RPMI7951 (cell line): ENCODE measurements at places on chromosomes 2 and 18.

DNA sequence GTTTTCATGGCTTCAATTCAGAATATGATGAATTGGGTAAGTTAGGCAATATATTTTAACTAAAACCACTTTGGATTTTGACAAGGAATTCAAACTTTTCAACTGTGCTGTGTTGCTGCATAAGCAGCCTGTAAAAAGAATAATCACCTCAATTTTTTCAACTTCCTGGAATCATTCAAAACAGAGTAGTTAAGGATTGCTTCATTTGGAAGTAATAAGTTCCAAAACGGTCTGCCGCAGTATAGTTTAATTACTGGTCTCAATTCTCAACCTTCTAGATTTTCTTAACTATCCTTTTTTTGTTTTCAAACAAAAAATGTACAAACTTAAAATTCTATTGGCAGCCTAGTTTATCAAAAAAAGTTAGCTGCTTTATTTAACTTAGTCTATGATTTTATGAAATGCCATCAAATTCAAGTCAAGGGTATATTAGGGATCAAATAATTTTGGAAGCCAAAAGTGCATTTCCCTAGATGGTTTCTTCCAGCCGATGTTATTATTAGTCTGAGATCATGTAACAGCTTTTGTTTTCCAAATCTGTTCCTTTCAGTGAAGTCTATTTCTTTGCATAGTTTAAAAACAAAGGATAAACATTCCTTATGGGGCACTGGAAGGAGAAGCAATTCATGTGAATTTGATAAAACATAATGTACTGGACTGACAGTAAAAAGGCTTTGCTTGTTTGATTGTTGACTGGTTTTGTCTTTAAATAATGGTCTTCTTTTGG, 76.1 kb upstream of the ETAA1 start:
- no peak for DNase-seq

DNA sequence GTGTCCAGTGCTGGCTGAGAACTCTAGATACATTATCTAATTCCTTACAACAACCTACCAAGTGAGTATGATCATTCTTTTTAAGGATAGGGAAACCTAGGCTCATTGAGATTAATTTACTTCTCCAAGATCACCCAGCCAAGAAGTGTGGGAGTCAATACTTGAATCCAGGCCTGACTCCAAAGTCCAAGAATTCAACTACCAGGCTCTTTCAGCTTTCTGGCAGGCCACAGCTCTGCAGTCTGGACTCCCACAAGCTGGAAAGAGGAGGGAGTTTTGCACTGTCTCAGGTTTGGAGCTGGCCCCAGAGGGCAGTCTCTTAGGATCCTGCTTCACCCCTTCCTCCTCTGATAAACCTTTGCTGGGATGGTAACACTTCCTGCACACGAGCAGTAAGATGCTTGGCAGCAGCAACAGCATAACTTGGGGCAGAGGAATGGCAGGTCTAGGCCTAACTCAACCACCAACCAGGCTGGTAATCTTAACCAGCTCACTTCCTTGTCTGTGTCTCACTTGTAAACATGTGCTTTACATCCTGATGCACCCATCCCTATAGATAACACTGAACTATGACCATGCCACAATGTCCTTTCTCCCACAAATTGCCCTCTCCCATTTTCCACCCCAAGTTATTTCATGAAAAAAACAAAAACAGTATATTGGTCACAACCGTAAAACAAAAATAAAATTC, 111.1 kb upstream of the ACAA2 start:
- no peak for DNase-seq

GRCh38 chr2:217794133-217794986, 208.4 kb downstream of the TNS1 start:
- DNase-seq = no peak

DNA sequence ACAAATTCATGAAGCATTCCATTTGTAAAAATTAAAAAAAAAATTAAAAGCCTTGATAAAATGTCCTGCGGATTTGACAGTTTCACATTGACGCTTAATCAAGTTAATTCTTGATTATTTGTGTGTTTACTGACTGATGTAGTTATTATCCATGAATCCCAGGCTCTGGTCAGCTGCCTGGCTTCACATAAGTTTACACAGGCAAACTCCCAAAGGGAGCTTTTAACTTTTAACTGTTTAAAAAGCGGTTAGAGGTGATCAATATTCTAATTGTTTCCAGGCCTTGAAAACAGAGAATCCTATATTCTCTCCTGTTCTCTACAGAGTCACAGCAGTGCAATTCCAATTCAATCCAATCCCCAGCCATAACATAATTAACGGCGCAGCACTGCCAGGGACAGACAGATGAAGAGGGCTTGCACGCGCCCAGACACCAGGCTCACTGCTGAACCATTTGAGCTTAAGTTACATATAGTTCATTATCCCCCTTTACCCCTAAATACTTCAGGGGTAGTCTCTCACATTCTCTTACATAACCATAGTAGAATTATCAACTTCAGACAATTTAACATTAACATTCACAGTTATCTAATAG, 47.5 kb downstream of the ATP8B1 start:
- DNase-seq = no peak

DNA sequence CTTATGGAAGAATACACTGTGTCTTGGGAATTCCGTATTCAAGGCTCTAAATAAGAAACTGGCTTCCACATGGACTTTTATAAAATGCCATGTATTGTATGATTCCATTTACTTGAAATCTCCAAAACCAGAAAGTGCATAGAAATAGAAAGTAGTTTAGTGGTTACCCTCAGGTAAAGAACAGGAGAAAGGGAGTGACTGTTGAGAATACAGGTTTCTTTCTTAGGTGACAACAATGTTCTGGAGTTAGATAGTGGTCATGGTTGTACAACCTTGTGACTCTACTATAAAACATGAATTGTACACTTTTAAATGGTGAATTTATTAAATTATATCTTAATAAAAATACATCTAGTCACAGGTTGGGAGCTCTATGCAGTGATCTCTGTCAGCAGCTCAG, 481.8 kb downstream of the SPAG16 start:
- no peak for DNase-seq

DNA sequence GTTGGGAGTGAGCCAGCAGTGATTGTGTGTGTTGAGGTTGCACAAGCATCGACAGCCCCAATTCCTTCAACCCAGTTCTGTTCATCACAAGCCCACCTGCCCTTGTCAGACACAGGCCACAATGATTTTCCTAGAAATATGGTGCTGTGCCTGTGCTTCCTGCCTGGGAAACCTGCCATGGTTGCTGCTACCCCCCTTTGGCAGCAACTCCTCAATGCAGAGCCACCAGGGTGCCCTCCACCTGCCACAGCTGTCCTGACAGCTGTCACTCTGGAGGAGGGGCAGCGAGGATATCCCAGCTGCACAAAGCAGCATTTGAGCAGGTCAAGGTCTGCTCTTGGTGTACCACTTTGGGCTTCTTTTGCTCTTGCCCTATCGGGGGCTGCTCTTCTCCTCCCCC, 27.1 kb downstream of the SMIM21 start:
- no peak for DNase-seq

- no peak for DNase-seq
Observed at GRCh38 chr2:142127248-142127647, 3.6 kb downstream of the LRP1B start.

- DNase-seq = no peak
Observed at GRCh38 chr2:126253669-126254068, 402.3 kb upstream of the GYPC start.

DNA sequence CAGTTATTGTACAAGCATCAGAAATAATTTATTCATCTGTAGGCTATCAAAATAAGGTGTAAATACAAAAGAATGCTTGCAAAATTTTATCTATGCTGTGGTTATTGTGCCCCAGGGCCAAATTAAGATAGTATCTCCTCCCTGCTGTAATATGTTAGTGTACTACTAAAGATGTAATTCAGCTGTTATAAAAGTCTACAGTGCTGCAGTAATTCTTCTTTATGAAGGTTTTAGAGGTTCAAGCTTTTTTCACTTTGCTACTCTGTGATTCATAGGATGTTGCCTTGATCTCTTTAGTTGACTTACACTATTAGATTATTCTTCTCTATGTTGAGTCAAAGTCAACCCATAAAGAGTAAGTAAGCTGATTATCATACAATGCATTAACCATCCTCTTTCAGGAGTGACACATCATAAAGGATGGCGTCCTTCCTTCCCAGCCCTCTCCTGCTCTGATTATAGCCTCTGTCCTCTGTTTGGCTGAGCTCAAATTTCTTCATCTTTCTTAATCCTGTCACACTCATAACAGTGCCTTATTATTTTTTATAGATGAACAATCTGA, 29.3 kb upstream of the DYNAP start:
- no peak for DNase-seq

- DNase-seq = no peak
Observed at GRCh38 chr2:137521653-137522619, 442.3 kb upstream of the HNMT start.

- DNase-seq = peak; percentile 7
Observed at GRCh38 chr18:13500869-13501542, 225.4 kb downstream of the FAM210A start.

DNA sequence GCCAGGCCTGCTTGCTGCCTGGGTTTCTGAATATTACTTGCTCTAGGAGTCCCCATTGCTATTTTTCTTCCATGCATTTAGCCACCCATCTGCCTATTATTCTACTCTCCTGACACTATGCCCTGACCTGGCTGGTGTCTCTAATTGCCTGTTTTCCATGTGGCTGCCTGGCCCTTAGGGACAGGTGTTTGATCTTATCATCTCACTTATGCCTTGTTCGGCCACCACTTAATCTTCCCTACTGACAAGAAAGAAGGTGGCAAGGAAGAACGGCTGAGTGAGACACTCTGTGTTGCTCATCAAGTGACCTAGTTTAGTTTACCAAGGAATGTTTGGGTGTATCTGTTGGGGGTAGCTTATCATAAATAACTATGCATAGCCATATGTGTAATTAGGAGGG, 50.4 kb upstream of the RAPH1 start:
- no peak for DNase-seq

- DNase-seq = no peak
Observed at GRCh38 chr2:235047171-235048160, 95.6 kb downstream of the SH3BP4 start.

DNA sequence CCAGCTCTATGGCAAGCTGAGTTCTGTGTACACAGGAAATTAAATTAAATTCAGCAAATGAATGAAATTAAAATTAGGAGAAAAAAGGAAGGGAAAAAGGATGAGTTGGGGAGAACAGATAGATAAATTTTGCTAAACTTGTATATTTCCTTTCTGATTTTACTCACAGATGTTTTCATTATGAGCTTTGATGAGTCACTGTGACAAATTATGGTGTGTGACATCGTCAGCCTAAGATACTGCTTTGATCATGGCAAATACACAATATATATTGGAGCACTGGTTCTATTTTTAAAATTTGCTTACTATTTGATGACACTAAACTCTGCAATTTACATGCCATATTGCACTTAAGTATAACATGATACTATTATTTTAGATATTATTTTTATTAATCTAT, 464.6 kb upstream of the SPHKAP start:
- DNase-seq = peak; percentile 44

DNA sequence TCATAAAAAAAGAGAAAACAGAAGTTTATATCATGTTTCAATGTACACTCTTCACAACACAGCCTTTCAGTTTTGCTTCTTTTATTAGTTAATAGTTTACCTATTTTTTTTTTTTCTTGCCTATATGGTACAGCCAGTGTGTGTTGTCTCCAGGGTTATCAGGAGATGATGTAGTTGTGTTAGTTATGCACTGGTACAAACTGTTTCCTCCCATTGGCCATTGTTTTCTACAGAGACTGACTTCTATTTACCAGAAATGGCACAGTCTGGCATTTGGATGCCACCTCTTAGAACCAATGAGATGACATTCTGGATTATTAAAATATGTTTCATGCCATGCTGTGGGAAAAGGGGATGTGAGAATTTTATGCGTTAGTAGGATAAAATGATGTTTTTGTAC, 339.4 kb downstream of the PLCL1 start:
- no peak for DNase-seq

GRCh38 chr2:221571551-221572218, 419 bp downstream of the EPHA4 start:
- peak; percentile 67 for DNase-seq

GRCh38 chr2:187526792-187527191, 27.4 kb downstream of the TFPI start:
- no peak for DNase-seq

DNA sequence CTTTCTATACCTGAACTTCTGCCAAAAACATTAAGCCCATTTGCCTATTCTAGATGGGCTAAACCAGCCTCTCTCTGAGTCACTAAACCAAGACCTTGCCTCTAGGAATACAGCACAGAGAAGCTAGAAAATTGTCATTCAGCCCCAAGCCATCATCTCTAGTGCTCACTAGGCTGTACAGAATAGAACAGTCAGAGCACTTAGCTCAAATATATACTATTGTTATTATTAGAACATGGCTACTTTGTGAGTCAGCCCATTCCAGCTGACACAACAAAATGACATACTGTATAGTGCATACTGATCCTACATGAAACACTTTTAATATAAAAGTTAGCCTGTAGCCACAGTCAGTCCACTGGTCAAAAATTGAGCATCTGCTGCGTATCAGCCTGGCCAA, 418.8 kb downstream of the NRXN1 start:
- no peak for DNase-seq

DNA sequence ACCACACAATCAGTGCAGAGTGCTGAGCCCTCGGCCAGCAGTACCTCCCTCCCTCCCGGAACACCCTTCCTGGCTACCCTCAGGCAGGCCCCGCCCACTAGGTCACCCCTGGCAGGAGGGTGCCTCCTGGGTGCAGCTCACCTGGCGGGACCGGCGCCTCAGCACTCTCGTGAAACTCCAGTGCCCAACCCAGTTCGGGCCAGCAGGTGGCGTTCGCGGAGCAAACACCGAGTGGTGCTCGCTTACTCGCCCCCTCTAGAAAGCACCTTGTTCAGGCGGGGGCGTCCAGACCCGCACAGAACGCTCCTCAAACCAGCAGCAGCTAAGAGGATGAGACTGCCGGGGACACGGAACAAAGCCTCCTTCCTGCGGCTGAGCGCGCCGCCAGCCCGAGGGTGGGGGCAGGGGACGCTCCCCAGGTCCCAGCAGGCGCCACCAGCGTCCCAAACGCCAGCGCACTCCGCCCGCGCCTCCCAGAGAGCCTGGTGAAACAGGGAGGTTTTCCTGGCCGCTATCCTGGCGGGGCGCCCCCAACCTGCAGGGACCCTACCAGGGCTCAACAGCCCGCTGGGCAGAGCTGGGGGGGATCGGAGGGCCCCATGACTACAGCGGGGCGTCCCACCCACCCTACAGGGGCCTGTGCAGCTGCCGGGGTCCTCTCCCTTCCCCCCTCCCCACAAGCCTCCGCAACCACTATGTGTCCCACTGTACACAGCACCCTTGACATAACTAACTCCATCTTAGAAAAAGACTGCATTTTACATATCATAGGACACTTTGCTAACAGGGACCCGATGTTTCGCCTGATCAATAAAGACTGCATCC, 44.7 kb downstream of the MRPS5 start:
- peak; percentile 40 for DNase-seq
